ENCODE measurements at places on chromosomes 5 and 9.

DNA sequence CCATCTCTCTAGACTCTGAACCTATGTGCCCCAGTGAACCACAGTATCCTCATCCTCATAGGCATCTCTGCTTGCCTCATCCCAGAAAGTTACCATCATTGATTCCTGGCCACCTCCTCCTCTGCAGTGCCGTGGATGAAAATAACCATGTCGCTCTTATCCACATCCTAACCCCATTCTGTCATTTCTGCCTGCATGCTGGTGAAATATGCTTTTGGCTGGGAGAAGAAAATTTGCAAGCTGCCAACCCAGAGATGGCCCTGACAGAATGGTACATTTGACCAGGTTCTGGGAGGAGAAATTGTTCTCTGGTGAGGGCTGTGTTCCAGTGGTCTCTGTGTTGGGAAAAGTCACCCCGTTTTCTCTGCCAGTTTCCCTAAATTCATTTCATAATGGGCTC lies 149.7 kb downstream of the NMUR2 start:
- no peak for DNase-seq

GRCh38 chr9:111400564-111400898 lies 70.5 kb upstream of the OR2K2 start:
- DNase-seq = no peak

- peak; percentile 22 for DNase-seq
These were observed 40.3 kb upstream of the LRRC70 start for GRCh38 chr5:62538017-62538942.

DNA sequence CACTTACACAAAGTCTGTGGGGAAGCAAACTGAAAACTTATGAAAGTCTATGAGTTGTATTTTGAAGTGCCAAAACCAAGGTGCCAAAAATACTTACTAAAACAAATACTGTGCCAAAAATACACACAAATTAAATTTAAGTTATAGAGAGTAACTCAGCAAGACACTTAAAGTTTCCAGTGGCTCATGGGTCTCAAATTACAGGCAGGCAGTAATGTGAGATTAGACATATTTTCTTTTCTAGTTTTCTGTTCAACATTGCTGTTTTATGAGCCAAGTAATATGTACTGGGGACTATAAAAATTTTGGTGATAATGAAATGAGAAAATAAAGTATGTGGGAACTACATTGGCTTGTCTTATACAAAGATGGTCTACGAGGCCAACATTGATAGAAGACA lies 172.2 kb upstream of the SNX2 start:
- no peak for DNase-seq

DNA sequence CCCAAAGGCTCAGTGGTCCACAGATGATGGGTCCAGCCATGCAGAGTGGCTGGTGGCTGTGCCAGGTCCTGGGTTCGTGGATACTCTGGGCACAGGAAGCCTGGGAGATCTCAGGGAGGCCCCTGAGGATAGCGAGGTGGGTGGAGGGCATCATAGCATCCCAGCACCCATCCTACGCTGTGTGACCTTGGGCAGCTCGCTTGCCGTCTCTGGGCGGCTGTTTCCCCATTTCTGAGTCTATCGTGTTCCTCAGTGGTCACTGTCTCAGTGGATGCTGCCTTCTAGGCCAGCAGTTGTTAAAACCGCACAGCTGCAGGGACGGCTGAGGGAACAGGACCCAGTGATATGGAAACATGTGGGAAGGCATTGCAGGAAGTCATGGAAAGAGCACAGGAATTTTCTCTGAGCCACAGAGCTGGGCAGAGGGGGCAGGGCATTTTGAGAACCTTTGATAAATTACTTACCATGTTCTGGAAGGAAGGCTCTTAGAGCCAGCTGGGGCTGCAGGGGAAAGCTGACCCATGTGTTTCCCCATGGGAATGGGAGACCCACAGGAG lies 86.4 kb upstream of the COL5A1 start:
- DNase-seq = no peak

GRCh38 chr5:75433814-75434506 lies 77.5 kb downstream of the CERT1 start:
- DNase-seq = no peak

- DNase-seq = no peak
These were observed 9.0 kb downstream of the IL33 start for GRCh38 chr9:6224393-6225154.

DNA sequence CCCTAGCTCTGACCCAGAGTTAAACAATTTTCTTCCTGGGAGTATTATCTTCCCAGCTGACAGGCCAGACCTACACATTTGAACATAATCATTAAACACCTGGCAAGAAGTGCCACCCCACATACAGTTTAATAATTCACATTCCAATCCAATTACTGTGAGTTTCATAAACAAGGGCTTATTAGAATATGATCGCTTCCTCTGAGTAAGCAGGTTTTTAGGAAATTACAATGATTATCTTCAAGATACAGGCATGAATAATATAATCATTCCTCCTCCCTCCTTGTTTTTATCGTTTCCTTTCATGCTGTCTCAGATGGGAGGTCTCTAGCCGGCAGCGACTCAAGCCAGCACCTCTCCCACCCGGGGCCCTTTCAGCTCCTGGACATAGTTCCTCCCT lies 15.8 kb upstream of the KIF4B start:
- DNase-seq = no peak

DNA sequence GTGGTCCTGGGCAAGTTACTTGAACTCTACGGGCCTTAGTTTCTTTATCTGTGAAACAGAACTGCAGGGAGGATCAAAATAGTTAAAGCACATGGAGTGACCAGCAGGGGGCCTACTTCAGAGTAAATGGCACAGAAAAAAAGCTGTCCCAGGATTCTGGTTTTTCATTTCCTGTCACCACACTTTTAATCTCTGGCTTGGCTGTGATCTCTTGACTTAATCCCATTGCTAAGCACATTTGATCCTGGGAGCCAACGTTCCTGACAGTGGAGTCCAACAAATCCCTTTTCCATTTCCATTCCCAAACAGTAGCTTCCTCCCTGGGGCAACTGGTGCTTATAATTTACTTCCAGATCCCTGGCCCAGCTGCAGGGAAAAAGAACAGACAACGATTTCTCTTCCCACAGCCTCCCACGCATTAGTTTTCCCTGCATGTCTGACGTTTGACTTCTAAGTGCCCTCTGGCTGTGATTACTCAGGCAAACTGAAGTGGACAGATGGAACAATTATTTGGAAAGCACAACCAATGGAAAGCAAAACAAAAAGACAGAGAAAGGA lies 136.5 kb upstream of the STK32A start:
- DNase-seq = no peak

DNA sequence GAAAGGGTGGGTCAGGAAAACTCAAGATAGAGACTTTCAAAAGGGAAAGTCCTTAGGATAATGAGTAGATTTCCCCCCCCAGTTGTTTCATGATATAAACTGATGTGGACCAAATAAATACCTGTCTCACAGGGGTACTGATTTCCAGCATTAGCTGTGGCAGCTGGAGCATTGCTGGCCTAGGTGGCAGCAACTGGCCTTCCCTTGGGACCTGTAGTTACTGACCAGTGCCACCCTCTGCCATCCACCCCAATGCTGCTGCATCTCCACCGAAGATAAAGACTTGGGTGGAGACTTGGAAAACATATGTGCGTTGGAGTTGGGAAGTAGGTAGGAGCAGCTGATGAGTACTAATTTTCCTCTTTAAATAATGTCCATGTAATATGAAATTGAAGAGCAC lies 71.8 kb downstream of the SYK start:
- no peak for DNase-seq

DNA sequence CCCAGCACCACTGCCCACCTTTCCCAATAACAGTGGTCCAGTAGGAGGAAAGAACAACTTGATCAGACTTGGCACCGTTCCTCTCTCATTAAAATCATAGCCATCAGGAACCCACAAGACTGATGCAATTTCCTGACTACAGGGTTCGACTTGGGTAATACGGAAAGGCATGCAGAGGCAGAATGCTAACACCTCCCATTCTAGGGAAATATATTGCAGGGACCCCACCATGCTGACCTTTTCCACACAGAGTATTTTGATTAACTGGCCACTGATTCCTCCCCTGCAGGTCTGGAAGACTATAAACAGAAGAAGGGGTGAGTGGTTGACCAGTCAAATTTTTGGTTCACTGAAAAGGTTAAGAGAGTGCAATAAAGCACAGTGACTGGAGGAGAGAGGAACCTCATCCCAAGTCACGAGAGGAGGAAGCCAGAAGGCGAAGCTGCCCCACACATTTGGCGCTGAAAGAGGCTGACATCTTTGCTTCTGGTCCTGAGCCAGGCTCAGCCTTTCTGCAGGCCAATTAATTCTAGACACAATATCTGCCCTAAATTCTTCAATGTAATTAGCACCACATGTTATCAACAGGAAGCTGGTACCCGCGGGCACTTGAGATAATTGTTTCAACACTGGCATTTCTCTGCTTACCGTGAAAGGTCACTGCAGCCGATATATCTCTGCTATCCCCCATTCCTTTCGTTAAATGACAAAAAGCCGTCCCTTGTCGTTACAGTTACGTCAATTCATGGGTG lies 64.7 kb upstream of the SPOCK1 start:
- no peak for DNase-seq

DNA sequence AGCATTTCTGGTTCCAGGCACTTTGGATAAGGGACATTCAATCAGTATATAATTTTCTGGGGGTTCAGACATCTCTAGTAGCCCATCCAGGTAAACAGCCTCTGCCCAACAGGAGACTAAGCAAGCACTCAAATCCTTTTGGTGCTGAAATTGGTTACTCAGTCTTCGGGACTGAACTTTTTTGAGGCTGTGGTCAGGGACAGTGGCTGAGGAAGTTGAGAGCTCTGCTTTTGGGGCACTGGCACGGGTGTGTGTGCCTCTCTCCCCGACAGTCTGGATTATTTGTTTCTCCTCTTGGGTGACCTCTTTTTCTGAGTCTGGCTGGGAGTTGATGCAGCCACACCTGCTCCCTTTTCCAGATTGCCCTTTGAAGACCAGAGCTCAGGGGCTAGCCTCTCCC lies 47.6 kb downstream of the ACER2 start:
- DNase-seq = no peak

DNA sequence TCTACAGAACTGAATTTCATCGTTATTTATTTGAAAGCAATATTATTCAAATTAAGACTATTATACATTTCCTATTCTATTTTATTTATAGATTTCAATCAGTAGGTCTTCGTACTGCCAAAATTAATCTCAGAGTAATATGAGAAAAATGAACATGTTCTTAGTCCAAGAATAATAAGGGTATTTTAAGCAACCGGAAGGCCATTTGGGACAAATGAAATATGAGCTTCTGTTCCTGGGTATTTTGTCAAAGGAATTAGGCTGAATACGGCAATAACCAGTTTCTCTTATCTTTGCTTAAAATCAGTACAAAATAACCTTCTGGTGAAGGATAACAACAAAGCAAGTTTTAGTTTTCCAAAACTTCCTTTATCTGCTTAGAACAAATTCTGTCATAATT lies 410.3 kb upstream of the PRR16 start:
- DNase-seq = no peak

DNA sequence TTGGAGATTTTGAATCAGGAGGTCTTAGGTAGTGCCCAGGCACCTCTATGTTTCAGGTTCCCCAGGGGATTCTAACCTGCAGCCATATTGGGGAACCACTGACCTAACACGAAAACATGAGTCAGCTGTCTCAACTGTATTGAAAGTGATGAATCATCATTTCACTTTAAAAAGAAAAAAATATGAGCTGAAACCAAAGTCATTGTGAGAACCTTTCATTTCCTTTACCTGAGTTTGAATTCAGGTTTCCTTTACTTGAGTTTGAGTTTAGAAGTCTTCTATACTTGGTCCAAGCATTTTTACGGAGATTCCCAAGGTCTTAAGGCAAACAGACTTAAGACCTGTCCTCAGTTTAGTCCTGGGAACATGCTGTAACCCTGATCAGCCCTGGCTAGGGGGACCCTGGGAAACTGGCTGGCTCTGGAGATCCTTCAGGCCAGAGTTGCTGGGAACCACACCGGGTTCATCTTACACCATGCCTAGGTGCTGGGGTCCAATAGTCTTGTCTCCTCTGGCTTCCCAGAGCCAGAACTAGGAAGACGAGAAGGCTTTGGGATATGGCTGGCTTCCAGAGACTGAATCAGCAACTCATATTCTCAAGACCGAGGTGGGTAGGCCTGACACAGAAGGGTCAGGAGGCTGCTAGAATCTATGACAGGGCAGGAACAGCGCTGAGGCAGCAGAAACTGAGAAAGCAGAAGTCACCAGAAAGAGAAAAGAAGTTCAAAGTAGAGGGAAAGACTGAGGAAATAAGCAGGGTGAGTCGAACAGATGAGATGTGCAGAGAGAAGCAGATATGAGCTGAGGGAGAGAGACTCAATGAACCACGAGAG lies 16.4 kb upstream of the PDCD1LG2 start:
- peak; percentile 46 for DNase-seq
